Activated T-helper 17 cell treated with anti-CD3 and anti-CD28 coated beads, Interleukin-2, amount 50 U/mL, for 72 hours (primary cell): ENCODE measurements at places on chromosomes 4 and X. TPM values are rescaled to one million over a fixed set of nuclear protein-coding genes. Genes with fewer than 3 reads are reported as not detected.

TREX2 gene
- total RNA-seq, result 2.5 TPM

RHOXF2 gene
- 0.29 TPM for total RNA-seq

DNA sequence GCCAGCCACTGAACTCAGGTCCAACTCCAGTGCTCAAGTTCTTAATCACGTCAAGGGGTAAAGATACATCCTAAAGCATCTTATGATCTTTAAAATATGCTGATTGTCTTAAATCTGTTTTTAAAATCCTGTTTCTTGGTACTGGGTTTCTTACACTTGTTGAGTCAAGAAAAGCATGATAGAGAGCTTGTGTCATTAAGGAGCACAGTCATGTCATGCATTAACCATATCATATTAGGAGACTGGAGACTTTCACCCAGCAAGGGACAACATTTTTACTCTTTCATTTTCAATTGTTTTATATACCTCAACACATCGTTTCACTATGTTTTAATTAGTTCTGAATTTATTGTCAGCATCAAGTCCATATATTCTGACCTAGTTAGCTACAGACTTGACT is 41.5 kb downstream of the BCLAF3 start:
- peak; percentile 23 for ATAC-seq

DNA sequence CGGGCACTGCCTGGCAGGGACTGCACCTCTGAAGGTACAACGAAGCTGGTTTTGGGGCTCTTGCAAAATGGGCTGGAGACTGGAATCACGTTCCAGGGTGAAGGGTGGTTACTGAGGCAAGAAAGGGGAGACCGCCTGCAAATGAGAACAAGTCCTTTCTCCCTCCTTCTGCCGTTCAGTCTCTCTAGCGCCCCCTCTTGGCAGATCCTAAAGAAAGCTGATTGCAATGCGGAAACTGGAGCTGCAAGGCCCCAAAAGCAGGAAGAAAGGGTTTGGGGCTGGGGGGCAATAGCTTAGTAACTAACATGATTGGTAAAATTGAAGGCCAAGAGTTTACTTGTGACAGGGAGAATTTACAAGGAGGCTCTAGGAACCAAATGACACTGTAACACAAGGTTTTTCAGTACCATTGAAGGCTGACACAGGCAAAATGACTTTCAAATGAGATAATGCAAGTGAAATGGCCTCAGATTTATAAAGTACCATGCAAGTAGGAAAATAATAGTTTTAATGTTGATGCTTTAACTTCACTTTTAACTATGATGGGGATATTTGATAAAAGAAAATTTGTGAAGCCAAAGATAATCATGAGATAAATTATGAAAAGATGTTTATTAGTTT is 222.7 kb upstream of the HAND2 start:
- ATAC-seq, result no peak

GRCh38 chrX:148905400-148905799 is 405.0 kb downstream of the AFF2 start:
- no peak for ATAC-seq

GRCh38 chr4:88999392-88999930 is 57.5 kb downstream of the FAM13A start:
- no peak for ATAC-seq

ENPP6 gene
- total RNA-seq, result 0.82 TPM

- ATAC-seq, result no peak
Measured at GRCh38 chrX:148385471-148385870, 114.9 kb upstream of the AFF2 start.

DMD gene
- total RNA-seq, result 7.5 TPM

RNF128 gene
- not detected for total RNA-seq

TACR3 gene
- total RNA-seq, result not detected

CC2D2A gene
- not detected for total RNA-seq

DNA sequence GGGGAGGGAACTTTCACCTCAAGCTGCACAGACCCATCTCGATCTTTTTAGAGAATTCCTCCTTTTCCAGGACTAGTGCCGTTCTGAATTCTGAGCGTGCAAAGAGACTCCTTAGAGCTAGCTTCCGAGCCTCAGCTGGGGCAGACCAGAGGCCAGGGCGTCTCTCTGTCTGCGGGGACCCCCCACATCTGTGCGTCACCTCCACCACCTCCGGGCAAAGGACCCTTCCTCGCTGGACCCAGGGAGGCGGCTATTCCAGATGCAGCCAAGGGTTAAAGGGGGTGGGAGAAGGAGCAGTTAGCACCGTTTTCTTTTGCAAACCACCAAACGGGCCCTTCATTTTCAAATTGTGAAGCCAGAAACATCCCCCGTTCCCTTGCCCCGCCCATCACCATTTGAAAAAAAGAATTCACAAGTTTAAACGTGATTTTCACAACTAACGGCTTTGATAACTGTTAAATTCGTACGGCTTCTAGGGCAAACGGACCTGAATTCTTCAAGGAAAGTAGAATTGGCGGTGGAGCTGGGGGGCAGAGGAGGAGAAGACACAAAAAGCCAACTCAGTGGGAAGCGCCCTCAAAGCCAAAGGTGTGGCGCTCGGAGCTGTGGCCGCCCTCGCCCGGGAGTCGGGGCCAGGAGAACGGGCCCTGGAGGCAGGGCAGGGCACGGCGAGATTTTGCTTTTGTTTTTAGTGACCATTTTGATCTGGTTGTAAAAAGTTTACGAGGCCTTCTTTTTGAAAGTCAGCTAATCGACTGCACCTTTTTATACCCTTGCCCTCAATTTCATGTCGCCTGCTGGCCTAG is 3.3 kb upstream of the PDGFRA start:
- no peak for ATAC-seq

DNA sequence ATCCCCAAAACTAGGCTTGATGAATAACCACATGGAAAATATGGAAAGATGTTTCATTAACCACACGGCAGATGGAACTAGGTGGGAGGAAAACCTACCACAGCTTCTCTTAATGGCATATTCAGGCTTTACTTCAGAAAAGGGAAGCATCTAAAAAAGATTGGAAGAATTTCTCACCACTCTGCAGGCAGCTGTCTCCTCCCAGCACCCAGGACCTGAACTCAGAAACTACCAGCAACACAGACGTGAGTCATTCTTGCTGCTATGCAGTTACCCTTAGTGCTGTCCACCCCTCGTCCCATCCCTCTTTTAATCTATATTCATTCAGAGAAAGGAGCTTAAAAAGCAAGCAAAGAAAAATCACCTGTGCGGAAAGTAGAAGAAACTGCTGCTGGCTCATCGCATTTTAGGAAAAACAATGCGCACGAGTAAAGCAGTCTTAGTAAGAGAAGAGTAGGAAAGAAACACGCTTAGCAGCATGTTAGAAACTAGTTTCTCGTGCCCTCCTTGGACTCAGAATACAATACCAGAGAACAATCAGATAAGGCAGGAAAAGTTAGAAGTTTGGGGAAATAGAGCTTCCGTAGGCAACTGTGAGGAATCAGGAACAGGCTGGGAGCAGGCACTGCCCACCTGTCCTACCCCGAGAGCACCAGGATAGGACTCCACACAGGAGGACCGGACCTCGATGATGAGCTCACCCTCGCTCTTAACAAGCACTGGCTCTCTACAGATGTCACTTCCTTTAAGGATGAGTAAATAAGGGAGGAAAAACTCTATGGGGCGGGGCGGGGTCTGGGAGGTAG is 48.1 kb upstream of the ENPP6 start:
- ATAC-seq, result peak; percentile 30

DNA sequence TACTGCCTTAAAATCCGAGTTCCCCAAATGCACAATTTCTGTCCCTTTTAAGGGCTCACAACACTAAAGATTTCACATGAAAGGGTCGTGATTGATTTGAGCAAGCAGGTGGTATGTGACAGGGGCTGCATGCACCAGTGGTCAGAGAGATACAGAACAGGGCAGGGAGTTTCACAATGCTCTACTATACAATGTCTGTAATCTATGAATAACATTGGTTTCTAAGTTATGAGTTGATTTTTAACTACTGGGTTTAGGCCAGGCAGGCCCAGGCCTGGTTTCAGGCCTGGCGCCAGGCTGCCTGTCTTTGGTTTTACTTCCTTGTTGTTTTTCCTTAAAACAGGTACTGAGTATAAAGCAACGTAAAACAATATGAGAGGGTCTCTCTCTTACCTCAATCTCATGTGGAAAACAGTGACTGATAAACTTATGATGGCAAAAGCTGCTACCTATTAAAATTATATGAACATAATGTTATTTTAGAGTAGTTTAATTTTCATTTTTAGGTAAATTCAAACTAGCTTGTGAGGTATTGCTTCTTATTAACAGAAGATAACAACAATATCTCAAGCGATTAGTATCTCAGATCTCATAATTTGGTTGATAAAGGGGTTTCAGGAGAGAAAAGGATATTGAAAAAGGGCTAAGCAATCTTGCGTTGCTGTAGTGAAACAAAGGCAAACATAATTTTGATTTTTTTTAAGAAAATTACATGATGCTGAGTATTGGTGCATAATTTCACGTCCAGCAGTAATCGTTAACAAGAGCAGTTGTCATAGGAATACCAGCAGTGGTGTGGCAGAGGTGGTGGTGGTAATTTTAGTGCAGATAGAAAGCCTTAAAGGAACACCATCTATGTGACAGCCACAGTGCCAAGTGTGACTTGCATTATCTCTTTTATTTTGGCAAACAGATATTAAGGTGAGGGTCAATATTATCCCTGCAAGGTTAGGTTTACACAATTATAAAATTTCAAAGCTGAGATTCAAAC is 944.4 kb upstream of the GRID2 start:
- ATAC-seq, result no peak

AKAP4 gene
- not detected for total RNA-seq

GRCh38 chr4:1695913-1696312 is 11.8 kb upstream of the FAM53A start:
- ATAC-seq, result no peak

PF4V1 gene
- not detected for total RNA-seq
